ENCODE measurements at places on chromosomes 5 and 9.

- no peak for DNase-seq
Measured at GRCh38 chr9:84874596-84874995, 205.1 kb downstream of the NTRK2 start.

- DNase-seq = no peak
Measured at GRCh38 chr5:95304711-95305110, 19.8 kb upstream of the MCTP1 start.

DNA sequence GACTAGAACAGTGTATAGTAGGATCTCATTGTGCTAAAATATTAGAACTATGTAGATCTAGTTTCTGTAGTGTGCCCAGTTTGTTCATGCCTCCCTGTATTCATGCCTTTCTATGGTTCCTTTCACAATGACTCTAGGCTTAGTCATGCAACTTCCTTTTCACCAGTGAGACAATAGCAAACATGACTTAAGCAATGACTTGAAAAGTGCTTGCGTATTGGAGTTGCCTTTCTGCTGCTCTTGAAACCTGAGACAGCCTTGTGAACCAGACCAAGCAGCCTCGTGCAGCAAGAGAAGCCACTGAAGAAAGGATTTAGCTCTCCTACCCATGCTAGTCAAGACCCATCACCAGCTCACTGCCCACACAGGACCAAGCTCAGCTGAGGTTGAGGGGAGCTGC lies 294.5 kb upstream of the TAS2R1 start:
- DNase-seq = no peak

- DNase-seq = no peak
Measured at GRCh38 chr5:138666226-138666742, 86.9 kb upstream of the CTNNA1 start.

GRCh38 chr5:59760785-59761348 lies 132.7 kb downstream of the PDE4D start:
- DNase-seq = no peak

Measured in stimulated activated CD8-positive, alpha-beta memory T cell treated with anti-CD3 and anti-CD28 coated beads, Interleukin-7, amount 100 ng/mL, for 4 hours (primary cell).